ENCODE measurements at places on chromosomes 13 and 19.

DNA sequence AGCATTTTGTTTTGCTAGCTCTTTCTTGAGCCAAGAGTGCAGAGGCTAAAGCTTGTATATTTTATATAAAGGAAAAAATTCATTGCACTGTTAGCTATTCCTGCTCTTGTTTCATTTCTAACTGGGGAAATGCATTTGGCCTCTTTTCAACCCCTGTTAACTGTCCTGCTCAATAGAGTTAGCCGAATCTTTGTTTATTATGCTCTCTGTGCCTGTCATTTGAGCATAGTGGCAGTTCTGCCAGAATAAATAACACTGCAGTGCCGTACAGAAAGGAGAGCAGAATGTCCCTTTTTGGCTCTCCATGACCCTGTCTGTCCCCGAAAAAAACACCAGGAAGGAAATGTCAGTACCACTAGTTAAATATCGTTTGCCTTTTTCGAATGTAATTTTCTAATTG lies 350.8 kb downstream of the MYO16 start:
- DNase-seq: no peak

GRCh38 chr13:39777527-39778061 lies 122.1 kb downstream of the COG6 start:
- no peak for DNase-seq

DNA sequence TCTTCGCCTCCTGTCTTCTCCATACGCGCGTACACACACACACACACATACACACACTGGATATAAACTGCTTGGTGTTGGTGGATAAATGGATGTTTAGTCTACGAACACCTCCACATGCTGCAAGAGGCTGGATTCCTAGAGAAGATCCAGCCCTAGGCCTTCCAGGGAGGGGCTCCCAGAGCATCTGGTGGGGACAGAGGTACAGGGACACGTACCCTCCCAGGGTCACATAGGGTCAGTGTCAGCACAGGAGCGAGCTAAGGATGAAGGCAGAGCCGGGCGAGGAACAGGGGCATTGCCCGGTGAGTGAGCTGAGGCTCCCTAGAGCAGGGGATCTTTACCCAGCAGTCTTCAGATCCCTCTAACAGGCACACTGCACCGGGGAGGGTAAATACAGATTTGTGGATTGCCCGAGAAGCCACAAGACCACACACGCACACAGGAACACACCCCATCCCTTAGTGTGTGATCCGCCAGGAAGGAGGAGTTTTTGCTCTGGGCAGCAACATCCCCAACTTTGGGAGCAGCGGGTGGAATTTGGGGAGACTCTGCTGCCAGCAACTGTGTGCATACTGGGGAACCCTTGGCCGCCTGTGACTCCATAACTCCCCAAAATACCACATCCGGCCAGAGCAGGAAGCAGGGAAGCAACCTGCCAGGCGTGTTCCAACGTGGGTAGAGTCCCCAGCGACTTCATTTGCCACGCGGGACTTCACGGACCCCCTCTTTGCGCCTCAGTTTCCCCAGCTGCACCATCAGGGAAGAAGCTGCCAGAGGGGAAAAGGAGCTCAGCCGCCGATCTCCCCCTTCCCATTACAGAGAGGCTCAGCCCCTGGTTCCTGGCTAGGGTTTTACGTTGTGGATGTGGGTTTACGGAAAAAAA lies 5.8 kb upstream of the TLE2 start:
- DNase-seq: peak; percentile 26

GRCh38 chr13:69180034-69180433 lies 927.6 kb upstream of the ATXN8OS start:
- no peak for DNase-seq

DNA sequence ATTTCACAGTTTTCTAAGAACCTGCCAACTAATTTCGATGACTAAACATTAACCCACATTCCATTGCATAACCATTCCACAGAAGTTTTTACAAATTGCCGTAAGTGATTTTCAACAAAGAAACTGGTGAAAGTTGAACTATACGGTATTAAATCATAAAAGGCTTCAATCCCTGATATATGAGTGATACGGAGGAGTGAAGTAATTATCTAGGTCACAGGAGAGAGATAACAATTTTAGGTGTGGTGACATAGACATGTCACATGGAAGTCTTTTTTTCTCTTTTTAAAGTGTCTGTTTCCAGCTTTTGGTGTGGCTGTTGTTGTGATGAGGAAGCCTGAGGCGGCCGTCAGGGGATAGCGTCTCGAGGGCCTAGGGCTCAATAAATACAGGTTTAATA lies 29.4 kb downstream of the TBC1D4 start:
- DNase-seq: no peak

DNA sequence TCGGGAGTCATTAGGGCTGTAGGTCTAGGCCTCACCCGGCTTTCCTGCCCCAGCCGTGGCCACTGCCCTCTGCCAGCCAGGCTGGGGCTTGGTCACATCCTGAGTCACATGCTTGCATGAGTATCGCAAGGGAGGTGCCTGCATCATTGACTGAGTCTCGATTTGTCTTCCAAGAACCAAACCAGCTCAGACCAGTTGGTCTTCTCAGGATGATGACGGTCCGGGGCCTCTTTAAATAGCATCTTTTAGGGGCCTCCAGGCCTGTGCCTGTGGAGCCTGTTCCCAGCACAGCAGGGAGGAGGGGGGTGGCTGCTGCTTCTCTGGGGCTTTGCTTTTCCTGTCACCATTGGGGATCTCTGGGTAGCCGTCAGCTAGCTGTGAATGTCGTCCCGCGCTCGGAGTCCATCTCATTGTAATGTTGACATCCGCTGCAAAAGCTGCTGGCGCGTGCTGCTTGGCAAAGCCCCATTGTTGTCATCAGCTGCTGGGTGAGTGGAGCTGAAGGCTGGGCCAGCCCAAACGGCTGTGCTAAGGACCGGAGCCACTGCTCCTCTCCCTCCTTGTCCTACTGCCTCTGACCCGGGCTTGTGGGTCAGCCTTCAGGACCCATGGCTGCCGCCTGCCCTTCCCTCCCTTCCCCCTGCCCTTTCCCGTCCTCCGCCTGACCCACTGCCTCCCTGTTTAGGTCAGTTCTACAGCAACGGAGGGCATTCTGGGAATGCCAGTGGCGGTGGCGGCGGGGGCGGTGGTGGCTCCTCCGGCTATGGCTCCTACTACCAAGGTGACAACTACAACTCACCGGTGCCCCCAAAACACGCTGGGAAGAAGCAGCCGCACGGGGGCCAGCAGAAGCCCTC lies 14.3 kb upstream of the QTRT1 start:
- no peak for DNase-seq

DNA sequence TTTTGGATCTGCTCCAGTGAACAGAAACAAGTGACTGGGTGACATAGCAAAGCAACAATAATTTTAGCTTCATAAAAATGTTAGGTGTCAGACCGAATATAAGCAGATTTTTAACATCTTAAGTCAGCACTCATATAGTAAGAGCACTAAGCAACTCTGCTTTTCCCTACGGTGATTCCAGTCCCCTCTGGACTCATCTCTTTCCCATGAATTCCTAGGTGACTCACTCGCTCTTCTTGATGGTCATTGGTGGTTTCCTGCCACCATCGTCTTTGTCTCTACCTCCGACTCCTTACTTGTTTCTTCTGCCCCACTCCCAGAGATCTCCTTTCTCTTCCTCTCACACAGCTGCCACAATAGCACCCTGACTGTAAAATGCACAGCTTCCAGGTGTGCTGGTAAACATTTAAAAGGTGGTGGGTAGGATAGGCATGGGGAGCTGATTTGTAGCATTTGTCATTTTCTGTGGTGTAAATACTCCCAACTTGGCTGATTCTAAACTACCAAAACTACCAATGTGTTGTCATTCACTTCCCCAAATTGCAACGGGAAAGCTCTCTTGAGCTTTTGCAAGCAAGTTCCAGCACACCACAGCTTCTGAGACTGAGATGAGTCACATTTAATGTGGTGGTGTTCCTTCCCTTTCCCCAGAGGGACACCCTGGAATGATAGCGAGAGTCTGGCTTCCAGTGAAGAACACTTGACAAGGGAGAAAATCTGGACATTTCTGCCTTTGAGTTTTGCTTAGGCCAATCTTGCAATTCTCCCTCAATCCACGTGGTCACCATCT lies 42.8 kb upstream of the CLDN10 start:
- DNase-seq: no peak

- DNase-seq: peak; percentile 21
Measured at GRCh38 chr19:39941615-39942365, 7.4 kb upstream of the FCGBP start.

DNA sequence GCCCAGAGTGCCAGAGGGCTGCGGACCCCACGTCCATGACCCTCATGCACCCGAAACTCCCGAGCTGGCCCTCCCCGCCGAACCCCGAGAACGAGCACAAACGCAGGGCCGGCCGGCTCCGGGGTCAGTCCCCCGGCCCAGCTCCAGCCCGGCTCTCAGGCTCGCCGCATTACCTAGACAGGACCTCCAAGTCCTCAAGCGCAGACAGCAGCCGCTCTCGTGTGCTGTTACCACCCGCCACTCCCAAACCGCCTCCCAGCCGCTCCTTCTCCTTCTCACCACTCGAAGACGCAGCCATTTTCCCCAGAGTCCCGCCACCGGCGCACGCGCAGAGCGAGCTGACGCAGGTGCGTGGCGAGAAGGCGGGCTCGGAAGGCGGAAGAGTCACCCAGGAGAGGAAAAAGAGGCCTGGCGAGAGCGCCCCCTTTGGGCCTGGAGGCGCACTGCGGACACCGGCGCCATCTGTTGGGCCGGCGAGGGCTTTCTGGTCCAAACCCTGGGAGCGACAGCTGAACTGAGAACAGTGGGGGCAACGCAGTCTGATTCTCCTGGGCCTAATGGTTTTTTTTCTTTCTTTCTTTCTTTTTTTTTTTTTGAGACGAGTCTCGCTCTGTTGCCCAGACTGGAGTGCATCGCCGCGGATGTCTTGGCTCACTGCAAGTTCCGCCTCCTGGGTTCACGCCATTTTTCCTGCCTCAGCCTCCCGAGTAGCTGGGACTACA lies at the start of gene MED4:
Gene MED4 (minus strand): TSS at position 324 of the 722 bp plus-strand sequence. CDS start 26 bp downstream, at position 298.
- DNase-seq: peak; percentile 97

GRCh38 chr19:18863843-18864362 lies 32.1 kb downstream of the CERS1 start:
- DNase-seq: no peak

DNA sequence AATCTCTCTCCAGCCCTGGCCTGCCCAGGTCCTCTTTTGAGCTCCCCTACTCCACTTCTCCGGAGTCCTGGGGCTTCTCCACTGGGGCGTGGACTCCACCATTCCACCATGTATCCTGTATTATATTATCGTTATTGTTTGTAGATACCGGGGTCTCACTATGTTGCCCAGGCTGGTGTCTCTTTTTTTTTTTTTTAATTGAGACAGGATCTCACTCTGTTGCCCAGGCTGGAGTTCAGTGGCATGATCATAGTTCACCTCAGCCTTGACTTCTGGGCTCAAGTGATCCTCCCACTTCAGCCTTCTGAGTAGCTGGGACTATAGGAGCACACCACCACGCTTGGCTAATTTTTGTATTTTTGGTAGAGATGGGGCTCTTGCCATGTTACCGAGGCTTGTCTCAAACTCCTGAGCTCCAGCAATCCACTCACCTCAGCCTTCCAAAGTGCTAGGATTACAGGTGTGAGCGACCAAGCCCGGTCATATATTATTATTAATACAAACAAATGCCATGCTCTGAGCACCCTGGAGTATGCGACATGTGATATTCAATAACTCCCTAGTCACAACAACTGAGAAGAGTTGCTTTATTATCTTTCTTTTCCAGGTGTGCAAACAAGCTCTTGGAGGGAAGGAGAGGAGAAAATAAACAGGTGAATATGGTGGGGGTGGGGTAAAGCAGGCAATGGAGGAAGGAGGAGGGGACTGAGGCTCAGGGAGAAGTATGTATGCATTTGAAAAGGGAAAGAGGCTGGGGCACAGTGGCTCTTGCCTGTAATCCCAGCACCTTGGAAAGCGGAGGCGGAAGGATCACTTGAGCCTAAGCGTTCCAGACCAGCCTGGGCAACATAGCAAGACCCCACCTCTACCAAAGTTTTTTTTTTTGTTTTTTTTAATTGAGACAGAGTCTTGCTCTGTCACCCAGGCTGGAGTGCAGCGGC lies 2.8 kb upstream of the CERS4 start:
- DNase-seq: no peak

DNA sequence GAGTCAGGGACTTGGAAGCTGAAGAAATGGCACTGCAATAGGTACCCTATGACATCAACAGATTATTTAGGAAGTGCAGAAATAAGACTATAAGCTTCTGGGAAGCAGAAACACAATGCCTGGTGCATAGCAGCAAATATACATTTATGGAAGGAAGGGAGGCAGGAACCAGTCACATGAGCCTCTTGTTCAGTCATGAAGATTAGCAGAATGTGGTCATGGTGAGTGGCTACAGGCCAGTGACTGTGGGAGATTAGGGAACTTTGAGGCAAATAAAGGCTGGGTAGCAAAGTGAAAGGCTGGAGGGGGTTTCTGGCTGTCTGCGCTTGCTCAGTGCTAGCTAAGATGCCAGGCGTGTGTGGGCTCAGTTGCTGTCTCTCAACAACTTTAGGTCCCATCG lies 96.3 kb downstream of the EPSTI1 start:
- no peak for DNase-seq

GRCh38 chr19:16118489-16119033 lies 6.9 kb downstream of the RAB8A start:
- DNase-seq: no peak

DNA sequence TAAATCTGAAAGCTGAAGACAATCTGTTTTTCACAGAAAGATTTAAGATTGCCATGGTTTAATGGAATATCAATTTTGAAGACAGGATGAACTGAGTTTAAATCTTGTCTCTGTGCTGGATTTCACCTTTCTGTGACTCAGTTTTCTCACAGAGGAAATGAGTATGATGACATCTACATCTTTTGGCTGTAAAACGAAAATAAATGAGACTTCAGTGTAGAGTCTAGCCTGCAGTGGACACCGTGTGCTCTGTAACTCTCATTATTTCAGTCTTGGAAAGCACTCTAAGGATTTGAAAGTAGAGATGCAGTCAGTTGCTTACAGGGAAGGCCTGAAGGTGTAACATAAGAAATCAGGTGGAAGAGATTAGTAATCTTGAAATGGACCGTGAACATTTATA lies 150.4 kb downstream of the NALCN start:
- DNase-seq: no peak

DNA sequence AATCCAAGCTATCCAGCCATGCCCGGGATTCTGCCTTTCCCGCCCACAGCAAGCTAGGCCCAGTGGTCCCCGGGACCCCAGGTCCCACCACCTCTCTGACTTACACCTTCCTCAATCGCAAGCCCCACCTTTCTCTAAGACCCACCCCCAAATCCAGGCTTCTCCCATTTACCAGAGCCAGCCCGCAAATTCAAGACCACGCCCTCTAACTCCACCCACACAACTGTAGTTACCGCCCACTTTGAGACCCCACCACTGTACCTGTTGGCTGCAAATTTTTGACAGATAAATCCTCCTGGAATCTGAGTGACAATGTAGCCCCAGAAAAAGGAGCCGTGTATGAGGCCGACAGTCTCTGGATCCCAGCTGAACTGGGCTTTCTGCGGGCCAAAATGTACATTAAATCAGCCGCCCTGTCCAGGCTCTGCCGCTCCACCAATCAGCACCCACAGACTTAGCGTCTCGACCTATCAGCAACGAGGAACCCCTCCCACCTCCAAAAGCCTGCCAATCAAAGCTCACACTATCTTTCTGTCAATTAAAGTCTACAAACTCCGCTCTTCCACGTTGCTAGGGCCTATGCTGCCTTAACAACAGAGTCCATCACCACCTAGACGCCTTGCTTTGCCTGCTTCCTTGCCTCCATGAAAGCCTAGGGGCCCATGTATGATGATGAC lies 6.3 kb downstream of the SLC17A7 start:
- no peak for DNase-seq

GRCh38 chr13:28237944-28238343 lies 99.6 kb downstream of the PAN3 start:
- DNase-seq: no peak

GRCh38 chr13:43058831-43059230 lies 35.4 kb downstream of the DNAJC15 start:
- no peak for DNase-seq

- no peak for DNase-seq
Measured at GRCh38 chr13:51235186-51235585, 13.0 kb downstream of the FAM124A start.
